NAMALWA (cell line): ENCODE measurements at places on chromosomes 3 and 15.

GRCh38 chr3:144351011-144351410 lies 379.4 kb downstream of the DIPK2A start:
- DNase-seq = no peak

DNA sequence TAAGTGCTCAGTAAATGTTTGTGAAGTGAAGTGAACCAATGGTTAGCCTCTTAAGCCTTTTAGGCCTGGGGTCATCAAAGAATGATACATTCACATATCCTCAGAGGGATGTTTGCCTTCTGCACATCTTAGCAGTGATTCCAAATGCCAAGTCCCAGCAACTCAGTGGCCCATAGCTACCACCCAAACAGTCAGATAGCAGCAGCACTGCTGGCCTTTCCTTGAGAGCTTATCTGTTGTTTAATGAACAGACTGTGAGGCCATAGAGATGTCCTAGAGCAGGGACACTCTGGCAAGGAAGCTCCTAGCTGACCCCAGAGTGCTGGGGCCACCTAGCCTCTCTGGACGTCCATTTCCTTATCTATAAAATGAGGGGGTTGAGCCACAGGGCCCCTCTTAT lies 86.8 kb downstream of the CYP19A1 start:
- no peak for DNase-seq

GRCh38 chr3:24088782-24089181 lies 143.7 kb downstream of the NR1D2 start:
- DNase-seq = peak; percentile 48

DNA sequence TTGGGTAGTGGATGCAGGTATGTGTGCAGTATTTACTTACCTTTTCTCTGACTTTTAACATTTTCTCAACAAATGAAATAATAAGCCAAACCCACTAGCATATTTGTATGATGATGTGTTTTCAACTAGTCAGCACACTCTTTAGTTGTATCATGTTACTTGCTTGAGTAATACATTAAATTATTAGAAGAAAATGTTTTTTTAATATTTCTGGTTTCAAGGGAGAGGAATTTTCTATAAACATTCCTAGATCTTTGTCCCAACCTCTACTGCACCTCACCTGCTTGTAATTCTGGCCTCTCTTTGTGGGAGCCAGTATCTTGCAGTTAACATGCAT lies 161.8 kb upstream of the CBLB start:
- no peak for DNase-seq
